NCI-H187 treated with DMSO at 0.1 percent for 48 hours (cell line): ENCODE measurements at places on chromosomes 4 and X.

DNA sequence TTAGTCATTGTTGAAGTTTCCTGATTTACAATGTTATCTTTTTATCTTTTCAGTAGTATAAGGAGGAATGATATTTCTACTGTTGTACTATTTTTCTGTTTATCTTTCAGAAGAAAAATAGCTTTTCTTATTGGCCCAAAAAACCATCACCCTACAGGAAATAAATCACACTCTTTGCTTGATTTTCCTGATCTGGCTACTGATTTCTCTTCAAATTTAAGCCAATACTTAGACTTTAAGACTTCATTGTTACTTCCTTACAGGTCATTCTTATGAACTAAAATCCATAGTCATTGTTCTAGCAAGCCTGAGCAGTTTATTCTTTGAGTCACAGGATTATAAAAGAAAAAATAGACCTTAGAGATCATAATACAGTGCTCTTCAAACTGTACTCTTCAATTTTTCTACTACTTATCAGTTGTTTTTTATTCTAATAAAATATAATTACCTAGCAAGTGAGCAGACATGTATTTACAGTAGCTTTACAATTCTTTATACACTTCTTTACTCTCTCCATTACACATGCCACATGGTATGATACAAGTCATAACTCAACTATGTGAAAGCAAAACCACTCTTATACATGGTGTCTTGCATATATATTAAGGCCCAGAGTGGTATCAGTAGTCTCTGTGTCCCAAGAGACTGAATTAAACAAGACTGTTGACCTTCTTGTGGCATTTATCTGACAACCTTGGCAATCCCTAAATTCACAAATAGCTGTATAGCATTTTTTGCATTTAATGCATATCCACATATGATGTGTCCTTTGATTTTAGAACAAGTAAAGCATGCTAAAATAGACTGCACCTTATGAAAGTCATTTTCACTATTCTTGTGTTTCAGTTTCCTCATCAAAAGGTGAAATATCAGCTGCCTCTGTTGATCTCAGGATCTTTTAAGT lies 47.9 kb downstream of the TET2 start:
- no peak for DNase-seq

- DNase-seq, result no peak
These were observed 114.3 kb upstream of the TEX13C start for GRCh38 chrX:125205133-125205917.

- peak; percentile 0 for DNase-seq
These were observed 22.6 kb upstream of the RBBP7 start for GRCh38 chrX:16892504-16893362.

- DNase-seq, result no peak
These were observed 66.7 kb upstream of the PGRMC2 start for GRCh38 chr4:128354205-128354821.

GRCh38 chrX:153921511-153922446 lies 4.3 kb downstream of the ARHGAP4 start:
- DNase-seq, result no peak

- no peak for DNase-seq
These were observed 399 bp downstream of the AIFM1 start for GRCh38 chrX:130165181-130165702.

- no peak for DNase-seq
These were observed 29.6 kb downstream of the TLR10 start for GRCh38 chr4:38752941-38753806.

- no peak for DNase-seq
These were observed 64.8 kb downstream of the NCAPG start for GRCh38 chr4:17875402-17876070.

GRCh38 chrX:153599192-153600031 lies 473 bp upstream of the CCNQ start:
- DNase-seq, result no peak

DNA sequence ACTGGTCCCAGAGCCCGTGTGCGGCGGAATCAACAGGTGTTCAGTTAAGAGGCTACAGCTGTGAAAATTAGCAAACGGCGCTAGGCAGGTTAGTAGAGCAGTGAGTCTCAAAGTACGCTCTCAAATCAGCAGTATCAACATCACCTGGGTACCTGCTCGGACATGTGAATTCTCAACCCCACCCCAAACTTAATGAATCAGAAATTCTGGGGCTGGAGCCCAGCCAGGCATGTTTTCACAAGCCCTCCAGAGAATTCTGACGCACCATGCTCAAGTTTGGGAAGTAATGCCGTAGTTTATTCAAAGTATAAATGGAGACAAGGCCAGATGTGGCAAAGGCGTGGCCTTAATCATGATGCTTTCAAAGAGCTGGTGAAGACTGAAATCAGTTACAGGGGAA lies 58.2 kb upstream of the PTCHD1 start:
- no peak for DNase-seq

GRCh38 chr4:169103966-169104412 lies 93.9 kb upstream of the CBR4 start:
- no peak for DNase-seq

DNA sequence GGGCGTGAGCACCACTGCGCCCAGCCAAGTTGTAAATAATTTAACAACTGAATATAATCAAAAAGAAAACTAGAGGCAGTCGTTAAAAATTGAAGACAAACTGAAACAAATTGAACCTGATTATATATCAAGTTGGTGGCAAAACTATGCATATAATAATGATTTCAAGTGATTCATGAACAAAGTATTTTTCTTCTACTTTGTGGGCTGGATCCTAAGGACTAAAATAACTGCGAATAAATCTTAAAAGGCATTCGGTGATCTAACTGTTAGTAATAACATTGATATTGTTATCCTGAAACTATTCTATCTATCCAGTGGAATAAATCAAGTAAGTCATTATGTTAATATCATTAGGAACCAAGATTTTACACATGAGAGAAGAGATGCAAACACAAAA lies 21.2 kb upstream of the USP9X start:
- no peak for DNase-seq

- no peak for DNase-seq
These were observed 245.9 kb downstream of the HS3ST1 start for GRCh38 chr4:11182586-11183355.

DNA sequence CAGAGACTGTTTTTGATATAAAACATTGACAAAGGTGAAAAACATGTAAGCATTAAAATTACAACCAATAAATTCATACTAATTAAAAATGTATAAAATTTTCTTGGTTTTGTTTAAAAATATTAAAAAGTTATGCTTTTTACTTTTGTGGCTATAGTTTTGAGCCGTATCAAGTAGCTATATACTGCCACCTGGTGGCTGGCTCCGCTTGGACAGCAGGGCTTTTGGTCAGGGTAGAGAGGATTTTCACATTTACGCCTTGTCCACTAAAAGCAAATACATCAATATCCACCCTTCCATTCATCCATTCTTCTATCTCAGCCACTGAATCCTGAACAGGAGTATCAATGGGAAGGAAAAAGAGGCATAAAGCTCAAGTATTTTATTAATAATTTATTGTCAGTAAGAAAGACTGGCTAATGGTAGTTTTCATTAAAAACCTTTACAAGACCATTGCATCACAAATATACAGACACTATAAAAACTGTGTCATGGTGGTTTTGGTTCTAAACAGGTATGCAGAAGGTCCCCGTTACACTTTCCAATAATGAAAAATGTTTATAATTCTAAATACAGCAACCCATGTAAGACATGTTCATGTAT lies 32.1 kb upstream of the MTNR1A start:
- no peak for DNase-seq

- DNase-seq, result no peak
These were observed 875.3 kb downstream of the PCDH7 start for GRCh38 chr4:31595496-31595895.

DNA sequence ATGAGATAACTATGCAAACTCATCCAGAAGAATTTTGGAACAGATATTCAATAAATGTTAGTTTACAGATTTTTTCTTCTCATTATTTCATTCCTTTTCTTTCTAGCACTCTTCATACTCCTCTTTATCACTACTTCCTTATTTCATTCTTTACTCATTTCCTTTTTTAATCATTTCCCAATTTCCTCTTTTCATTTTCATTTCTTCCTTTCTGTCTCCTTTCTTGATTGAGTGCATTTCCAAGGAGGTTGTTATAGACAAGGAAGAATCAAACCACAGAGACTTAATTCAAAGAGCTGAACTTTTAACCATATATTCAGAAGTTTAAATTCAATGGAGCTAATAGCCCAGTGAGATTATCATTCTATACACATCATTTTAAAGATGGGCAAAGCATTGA lies 600.7 kb downstream of the ARAP2 start:
- DNase-seq, result no peak

- DNase-seq, result no peak
These were observed 102.8 kb downstream of the GLUD2 start for GRCh38 chrX:121150217-121150616.

DNA sequence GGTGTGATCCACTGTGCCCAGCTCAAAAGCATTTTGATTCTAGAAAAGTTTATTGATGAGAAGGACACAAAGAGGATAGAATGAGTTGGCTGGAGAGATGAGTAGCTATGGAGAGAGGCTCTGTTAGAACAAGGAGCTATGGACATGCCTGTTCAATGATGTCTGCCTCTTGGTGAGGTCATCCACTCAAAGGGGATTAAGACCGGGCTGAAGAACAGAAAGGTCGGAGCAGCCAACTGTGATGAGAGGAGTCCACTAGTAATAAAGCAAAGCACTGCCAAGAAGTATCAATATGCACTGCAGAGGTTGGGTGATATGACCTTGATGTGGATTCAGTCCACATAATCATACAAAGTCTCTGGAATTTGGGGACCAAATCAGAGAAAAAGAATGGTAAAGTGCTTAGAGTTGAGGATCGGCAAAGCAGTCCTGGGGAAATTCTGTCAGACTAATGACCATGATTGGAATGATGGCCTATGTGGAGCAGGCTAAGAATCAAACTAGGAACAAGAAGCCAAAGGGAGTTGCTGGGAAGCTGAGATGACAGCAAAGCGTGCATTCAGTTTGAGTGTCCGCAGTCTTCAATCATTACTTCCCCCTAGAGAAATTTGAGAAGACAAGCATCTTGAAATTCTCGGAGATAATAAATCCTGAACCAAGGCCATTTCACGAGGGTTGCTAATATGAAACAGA lies 55.7 kb upstream of the MMAA start:
- DNase-seq, result no peak

- DNase-seq, result no peak
These were observed 165.0 kb upstream of the ZCCHC13 start for GRCh38 chrX:74138943-74139342.

DNA sequence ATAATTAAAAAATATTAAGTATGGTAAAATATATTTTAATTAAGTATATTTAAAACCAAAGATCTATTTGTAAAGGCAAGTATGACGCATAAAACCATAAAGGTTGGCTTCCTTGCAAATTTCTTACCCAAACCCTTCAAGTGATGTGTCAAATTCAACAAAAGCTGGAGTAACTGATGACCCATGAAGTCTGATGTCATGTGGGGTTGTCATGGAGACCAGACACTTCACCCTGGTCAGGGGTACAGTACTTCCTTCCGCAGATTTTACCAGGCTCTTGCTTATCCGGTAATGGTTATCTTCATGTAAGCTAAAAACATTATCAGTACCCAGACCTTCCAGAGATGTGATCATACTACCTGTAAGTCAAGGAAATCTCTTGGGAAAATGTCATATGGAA lies 170.1 kb downstream of the WDFY3 start:
- DNase-seq, result no peak

GRCh38 chr4:153877898-153878297 lies 89.0 kb upstream of the SFRP2 start:
- DNase-seq, result no peak

- DNase-seq, result no peak
These were observed 2.1 kb upstream of the DIAPH2 start for GRCh38 chrX:96682516-96682915.

DNA sequence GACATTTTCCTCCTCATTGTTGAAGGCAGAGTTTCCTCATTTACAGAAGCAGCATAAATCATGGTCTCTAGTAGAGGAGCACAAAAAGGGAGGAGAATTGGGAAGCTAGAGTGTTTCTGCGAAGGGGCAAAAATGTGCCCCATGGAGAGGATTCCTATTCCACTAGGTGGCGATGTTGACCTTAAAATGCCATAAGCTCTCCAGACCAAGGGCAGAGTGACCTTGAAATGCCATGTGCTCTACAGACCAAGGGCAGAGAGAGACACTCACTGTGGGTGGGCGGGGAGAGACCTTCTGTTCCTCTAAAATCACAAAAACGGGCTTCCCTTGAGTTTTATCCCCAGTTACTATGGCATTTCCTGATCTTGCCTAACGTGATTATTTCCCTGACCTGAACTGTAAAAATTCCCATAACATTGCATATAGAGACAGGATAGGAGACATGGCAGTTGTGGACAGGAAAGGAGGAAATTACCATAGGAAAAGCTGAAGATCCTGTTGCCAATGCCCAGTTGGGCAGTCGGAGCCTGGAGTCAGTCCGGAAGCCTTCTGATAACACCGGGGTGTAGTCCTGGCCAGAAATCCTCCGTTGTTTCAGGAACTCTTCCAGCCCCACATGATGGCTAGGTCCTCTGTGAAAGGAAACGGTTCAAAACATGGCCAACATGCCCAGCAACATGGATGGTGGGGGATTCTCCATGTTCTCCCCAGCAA lies 567.7 kb downstream of the MAGEB5 start:
- peak; percentile 2 for DNase-seq

- DNase-seq, result no peak
These were observed 304.4 kb downstream of the DHX15 start for GRCh38 chr4:24279911-24280375.

- DNase-seq, result no peak
These were observed 69.2 kb upstream of the PLS3 start for GRCh38 chrX:115491766-115492165.

GRCh38 chr4:8655411-8656184 lies 63.0 kb downstream of the CPZ start:
- no peak for DNase-seq

GRCh38 chrX:133834771-133835170 lies 150.6 kb downstream of the GPC3 start:
- no peak for DNase-seq

DNA sequence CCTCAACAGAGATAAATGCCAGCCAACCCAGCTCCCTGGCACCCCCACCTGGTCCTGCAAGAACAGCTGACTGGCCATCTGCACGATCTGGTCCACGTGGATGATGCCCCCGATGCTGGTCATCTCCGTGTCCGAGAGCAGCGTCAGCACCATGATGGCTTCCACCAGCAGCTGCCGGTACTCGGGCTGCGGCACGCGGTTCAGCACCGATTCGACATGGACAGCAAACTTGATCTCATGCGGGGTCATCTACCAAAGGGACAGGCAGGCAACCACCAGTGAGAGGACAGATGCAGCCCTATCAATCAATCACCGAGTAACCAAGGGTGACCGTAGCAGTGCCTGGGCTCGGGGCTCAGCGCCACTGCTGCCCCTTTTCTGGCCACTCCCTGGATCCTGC lies 89.8 kb downstream of the PHKA2 start:
- no peak for DNase-seq

DNA sequence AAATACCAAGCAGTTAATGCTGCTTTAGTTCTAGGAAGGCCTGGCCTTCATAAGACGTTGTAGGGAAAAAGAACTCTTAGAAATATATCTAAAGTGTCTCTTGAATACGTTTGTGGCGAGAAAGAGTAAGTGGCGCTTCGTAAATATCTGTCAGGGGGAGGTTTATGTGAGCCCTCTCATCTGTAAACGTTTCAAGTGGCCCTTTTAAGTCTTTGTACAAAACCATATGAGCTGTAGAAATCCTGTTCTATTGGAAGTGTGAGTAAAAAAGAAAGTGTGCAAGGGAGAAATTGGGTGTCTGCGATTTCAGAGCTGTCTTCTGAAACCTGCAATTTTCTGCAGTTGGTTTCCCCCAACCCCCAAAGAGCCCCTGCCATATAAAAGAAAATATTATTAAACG lies 8.6 kb upstream of the INTU start:
- DNase-seq, result peak; percentile 4
